ENCODE measurements at places on chromosomes 1 and 21. TPM values are rescaled to one million over a fixed set of nuclear protein-coding genes. Genes with fewer than 3 reads are reported as not detected.
A peak's percentile ranks its signal among the peaks of the same experiment; 100 is the strongest.

DNA sequence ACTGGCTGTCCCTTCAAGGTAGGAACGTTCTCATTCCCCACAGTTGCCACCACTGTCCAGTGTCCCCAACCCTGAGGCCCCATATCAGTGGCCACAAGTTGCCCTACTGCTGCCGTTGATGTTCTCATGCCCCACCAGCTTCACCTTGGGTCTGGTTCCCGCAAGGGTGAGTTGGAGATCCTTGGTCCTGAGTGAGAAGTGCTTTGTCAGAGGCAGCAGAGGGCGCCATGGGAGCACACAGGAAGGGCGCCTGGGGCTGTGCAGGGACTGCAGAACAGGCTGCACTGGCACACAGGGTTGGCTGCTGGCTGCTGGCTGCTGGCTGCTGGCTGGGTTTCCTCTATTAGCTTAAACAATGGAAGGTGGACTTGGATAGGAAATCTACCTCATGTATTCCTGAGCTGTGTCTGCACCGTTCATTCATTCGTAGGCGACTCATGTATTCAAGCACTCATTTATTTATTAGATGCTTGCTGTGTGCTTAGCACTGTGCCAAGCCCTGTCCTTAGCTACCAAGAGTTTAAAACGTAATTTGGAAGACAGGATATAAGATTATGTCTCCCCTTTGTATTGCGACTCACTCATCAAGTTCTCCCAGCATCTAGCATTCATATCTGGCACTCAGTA, 2.1 kb upstream of the S100A9 start:
- DNase-seq = no peak

MFAP2 gene
- 16.0 TPM for total RNA-seq

GRCh38 chr1:59680044-59680443, 134.7 kb upstream of the HOOK1 start:
- no peak for DNase-seq

CASZ1 gene
- 140 TPM for total RNA-seq

GRCh38 chr1:174206148-174206836, 47.0 kb downstream of the RABGAP1L start:
- DNase-seq = no peak

LRRC8B gene
- 12.2 TPM for total RNA-seq

DNA sequence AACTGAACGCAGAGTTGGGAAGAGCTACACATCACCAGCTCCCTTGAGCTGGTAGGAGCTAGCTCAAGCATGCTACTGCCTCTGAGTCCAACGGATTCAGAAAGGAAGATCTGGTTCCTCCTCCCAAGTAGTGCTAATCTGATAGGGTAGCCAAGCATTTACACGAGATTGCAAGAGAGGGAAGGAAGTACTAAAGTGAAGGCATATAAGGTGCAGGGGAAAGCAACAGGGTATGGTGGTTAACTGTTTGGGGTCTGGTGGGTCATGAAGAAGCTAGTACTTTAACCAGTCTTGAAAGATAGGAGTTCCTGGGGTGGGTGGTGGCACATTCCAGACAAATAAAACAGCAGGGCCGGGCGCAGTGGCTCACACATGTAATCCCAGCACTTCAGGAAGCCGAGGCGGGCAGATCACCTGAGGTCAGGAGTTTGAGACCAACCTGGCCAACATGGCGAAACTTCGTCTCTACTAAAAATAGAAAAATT, 20.2 kb upstream of the ZNF436 start:
- DNase-seq = no peak

ZNF326 gene
- 5.0 TPM for total RNA-seq

- no peak for DNase-seq
Measured at GRCh38 chr1:86394416-86394815, 1.7 kb downstream of the ODF2L start.

DNA sequence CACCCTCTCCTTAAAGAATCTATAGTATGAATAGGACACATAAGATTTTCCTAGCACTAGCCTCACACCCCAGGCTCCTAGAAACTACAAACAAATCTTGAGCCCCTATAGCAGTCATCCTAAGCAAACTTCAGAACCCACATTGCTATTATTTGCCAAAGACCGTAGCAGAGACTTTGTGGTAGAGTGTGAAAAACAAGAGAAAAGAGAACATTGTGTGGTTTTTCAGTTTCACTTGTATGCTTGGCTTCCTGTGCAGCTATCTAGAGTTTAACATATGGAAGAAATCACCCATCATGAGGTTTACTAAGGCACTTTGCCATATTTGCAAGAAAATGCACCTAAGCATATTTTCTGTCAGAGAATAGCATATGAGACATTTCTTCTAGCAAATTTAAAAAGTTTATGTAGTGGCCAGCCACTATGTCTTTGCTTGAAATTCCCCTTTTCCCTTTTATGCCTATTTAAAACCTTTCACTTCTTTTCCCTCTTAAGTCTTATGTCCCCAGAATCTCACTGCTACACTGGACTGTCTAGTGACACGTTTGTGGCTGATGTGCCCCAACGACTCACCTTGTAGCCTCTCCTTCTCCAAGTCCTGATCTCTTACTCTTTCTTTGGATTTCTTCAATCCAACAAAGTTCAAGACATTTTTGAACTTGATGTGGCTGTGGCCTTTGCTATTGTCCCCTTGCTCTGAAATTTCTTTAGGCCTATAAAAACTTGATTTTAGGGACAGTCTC, 25.6 kb downstream of the CCDC190 start:
- no peak for DNase-seq

DNA sequence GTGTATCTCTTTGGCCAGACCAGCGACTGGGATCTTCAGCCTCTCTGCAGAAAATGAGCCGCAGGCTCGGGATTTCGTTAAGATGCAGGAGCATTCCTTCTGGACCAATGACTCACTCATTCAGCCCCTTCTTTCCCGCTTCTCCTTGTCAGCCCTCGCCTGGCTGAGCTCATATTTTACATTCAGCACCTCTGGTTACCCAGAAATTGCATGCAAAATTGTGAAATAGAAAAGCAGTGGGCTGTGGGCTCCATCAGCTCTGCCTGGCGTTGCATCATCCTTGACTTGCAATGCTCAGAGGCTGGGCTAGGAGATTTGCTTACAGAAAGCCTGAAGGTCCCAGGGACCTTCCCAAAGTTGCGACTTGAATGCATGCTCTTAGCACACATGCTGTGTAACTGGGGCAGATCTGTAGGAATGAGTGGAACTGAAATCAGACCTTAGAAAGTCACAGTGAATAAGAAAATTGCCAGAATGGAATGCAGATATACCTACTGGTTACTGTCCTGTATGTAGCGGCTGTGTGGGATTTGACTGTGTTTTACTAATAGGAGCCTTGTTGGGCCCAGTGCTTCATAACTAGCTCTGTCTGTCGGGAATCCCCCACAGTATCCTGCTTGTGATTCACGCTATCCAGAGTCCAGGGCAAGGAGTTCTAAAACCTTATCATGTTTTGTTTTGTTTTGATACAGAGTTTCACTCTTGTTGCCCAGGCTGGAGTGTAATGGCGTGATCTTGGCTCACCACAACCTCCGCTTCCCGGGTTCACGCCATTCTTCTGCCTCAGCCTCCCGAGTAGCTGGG, 444.8 kb downstream of the KIF26B start:
- DNase-seq = no peak

DNA sequence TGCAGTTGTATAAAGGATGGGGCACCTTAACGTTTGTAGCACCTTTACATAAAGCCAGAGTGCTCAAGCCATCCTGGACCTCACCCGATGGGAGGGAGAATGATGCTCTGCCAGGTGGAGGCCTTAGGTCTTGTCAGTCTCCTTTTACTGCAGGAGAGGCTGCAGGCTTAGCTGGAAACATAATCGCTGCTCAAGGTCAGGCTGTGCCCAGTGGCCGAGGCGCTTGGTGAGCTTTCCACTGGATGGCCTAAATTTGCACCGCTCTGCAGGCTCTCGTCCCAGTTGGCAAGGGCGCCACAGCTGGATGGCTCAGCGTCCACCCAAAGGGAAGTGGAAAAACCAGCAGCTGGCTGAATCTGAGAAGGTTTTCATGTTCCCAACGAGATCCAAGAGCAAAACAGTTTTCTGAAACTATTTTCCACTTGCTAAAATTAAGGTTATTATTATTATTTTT, 438.9 kb downstream of the CAMTA1 start:
- DNase-seq = peak; percentile 6

CD247 gene
- total RNA-seq = 0.27 TPM

GRCh38 chr1:158087320-158087927, 93.3 kb upstream of the CD1D start:
- peak; percentile 33 for DNase-seq

PTPN22 gene
- total RNA-seq = 0.59 TPM

DNA sequence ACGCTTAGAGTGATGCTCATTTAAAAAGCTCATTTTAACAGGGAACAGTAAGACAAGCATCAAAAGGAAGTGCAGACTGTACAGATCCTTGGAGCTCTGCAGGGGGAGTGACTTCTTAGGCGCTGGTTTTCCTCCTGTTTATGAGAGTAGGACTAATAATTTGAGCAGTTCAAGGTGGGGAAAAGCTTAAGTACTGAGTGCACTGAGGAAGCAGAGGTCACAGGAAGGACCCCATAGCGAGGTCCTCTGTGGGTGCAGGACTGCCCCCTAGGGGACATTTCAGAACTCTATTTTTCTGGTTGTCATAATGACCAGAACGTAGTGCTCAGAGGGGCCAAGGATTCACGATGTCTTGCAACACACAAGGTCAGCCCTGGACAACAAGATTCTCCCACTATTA, 112.1 kb downstream of the HLCS start:
- DNase-seq = no peak

DNA sequence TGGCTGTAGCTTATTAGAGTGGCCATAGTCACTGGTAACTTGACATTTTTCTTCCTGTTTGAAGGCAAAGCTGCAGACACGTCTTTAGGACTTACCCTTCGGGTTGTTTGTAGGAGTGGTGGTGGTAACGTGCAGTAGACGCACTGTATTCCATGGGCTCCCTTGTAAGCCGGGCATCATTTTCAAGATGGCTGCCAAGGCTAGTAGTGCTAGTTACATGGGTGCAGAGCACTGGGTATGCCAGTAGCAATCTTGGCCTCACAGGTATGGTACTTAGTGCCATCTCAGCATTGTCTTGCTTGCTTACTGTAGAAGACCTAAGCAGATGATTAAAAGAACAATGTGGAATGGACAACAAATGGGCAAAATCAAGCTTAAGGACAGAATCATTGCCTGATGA, 1.9 kb downstream of the YBX1 start:
- DNase-seq = no peak

DNA sequence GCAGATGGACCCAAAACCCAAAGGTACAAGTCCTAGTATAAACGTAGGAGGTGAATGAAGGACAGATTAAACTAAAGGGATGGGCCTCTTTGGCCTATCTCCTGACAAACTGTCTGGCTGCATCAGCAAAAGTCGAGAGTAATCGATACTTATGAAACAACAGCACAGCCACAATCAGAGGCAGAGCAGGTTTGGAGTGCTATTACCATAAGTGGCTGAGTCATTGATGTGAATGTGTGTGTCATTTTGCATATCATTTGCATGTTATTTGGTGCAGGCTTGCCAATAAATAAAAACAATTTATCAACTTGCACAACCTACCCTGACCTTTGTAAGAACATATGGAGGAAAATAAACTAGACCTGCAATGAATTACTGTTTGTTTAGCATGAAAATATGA, 283.1 kb downstream of the NUF2 start:
- no peak for DNase-seq

DNA sequence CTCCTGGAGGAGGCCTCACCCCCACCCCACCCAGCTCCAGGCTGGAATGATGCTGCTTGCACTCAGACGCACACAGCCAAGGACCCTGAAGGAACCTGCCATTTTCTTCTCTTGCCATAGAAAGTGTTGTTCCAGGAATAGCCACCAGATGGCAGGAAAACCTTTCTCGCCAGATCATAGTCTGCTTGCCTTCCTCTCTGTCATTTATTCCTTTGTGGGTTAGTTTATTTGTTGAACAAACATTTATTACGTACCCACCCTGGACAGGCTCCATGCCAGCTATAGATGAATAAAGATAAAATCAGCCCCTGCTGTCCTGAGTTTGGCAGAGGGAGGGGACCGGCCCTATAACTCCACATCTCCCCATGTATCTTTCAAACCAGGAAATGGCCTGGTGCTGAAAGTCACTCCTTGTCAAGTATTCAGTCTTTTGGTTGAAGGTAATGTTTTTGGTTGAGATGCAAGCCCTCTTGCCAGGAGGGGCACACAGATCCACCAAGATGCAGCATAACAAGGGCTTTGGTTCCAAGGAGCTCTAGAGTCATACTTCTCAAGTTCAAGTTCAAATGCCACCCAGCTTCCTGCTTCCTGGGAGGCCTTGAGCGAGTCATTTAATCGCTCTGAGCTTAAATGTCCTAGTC, 7.0 kb upstream of the KCNC4 start:
- peak; percentile 63 for DNase-seq

BCAN gene
- total RNA-seq = 23.3 TPM

CFAP74 gene
- total RNA-seq = not detected

- DNase-seq = no peak
Measured at GRCh38 chr1:84152649-84153056, 8.6 kb downstream of the PRKACB start.

GRCh38 chr21:41135746-41136145, 32.2 kb upstream of the BACE2 start:
- DNase-seq = peak; percentile 64

DNA sequence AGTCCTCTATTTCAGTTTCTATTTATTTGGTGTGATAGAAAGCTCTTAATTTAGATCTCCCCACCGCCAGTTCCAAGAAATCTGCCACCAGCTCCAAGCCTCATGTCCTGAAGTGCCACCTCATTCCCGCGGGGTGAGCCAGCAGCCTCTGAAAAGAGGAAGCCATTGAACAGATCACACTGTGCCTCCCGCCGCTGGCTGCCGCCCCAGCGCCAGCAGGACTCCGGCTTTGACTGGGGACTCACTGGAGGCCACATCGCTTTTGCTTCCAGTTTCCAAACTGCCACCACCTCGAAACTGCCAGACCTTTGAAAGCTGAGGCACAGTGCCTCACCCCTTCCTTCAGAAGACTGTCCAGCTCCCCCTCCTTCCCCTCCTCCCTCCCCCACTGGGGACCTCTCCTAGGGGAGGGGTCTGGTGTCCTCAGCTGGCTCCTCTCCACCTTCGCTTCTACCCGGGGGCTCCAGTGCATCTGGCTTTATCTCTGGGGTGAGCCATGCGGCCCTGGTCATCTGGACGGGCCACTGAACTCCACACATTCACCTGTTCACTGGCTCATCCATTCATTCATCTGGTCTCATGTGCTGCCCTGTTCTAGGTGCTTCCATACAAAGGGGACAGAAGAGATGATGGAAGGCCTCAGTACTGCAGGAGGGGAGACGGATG, 58.9 kb downstream of the VPS26C start:
- DNase-seq = peak; percentile 91

- no peak for DNase-seq
Measured at GRCh38 chr21:34885626-34886239, 163.4 kb downstream of the RUNX1 start.

OR2T33 gene
- not detected for total RNA-seq

DNA sequence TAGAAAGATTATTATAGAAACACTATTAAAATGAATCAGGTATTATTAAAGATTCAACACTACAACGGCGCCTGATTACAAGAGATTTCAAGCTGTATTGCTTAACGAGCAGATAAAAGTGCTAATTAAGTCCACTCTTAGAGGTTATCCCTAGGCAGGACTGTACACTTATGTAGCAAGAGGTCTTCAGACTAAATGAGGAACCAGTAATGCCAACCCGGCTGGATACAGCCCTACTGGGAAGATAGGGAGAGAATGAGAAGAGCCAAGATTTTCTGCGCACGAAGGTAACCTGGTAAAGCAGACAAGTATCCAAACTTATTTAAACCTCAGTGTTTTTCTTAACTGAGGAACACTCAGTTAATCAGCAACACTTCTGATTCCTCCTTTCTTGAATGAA, 115.7 kb upstream of the HIVEP3 start:
- DNase-seq = no peak
